ENCODE measurements at places on chromosomes 6 and 20. TPM values are rescaled to one million over a fixed set of nuclear protein-coding genes. Genes with fewer than 3 reads are reported as not detected.

PEDS1 gene
- 24.5 TPM for total RNA-seq

ATP9A gene
- total RNA-seq = 28.1 TPM

RCAN2 gene
- 6.6 TPM for total RNA-seq

DNA sequence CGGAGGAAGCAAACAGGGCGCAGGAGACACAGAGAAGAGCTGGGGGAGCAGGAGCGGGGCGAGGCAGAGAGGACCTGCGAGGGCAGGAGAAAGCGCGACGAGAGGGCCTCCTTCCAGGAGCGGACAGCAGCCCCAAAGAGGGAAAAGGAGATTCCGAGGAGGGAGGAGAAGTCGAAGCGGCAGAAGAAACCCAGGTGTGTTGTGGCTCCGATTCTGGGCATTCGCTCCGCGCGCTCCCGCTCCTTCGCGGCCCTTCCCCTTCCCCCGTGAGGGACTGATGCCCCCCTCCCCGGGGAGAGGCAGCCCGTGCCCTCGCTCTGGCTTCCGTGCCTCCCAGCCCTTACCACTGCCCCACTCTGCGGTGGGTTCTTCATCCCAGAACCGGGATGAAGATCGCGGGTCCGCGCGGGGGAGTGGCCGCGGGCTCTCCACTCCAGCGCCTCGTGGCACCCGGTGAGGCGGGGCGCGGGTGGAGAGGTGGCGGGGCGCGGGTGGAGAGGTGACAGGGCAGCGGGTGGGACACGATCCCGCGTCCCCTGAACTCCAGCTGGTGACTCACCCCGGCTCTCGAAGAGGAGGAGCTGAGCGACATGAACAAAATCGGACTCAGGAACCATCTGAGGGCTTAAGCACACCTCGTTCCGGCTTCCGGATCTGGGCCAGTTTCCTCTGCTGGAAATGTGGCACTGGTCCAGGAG lies 22.4 kb downstream of the TMC2 start:
- DNase-seq = peak; percentile 8

CST7 gene
- total RNA-seq = not detected

SIRPD gene
- total RNA-seq = not detected

FLOT1 gene
- 93.5 TPM for total RNA-seq

DNA sequence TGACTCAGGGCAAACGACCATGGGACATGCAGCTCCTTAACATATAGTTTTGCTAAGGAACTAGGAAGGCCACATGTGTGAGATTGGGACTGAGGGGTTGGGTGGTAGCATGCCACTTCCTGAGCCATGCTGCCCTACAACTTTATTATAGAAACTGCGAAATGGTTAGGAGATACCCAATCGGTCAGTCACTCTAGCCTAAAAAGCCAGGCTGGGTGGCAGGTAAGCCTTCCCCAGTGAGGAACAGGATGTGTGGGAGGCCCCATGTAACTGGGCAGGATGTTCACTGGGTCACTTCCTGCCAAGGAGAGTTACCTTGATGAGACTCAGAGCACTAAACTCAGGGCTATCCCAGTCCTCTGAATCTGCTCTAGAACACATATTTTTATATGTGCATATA lies 123.5 kb downstream of the MAP3K7 start:
- no peak for DNase-seq

GRCh38 chr6:804771-805170 lies 111.8 kb upstream of the EXOC2 start:
- no peak for DNase-seq

PTCRA gene
- not detected for total RNA-seq

DNA sequence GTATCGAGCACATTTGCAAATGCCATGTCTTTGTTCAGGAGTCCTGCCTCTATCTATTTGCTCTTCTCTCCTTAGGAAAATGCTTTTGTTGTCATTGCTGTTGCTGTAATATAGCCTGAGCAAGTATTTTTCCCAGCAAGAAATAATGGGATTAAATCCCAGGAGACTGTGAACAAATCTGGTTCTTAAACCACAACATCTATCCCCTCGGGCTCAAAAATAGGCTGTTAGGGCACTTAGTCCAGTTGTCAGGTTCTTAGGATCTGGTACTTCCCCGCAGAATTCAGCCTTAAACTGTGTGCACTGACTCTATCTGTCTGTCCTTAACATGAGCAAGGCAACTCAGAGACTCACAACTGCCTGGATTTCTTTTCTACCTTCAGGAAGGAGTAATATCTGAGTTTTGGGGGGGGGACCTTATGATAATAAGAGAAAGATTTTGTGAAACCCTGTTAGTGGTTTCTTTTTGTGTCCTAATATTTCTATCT lies 437.5 kb downstream of the HTR1B start:
- DNase-seq = no peak

DNA sequence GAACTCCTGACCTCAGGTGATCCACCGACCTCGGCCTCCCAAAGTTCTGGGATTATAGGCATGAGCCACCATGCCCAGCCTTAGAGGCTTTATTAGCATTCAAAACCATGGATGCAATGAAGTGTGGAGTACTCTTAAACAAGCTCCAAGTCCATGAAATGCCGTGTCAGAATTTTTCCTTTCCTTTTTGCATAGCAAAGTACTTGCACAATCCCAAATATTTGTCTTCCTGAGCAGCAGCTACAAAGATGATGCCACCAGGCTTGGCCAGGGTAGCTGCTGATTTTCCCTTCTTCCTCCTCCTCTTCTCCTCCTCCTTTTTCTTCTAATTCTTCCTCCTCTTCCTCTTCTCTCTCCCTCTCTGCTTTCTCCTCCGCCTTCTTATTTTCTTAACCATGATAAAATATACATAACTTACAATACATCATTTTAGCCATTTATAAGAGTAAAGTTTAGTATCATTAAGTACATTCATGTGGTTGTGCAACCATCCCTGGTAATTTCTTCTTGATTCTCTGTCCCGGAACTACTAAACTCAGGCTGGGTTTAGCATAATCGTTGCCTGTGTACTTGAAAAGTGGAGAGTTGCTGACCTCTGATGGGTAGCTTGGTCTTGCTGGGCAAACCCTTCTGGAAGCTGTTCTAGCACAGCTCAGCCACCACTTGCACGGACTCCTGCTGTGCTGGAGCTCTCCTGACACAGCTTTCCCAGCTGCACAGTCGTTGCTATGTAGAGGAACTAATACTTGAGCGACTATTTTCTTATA lies 20.3 kb downstream of the MUCL3 start:
- no peak for DNase-seq

DNA sequence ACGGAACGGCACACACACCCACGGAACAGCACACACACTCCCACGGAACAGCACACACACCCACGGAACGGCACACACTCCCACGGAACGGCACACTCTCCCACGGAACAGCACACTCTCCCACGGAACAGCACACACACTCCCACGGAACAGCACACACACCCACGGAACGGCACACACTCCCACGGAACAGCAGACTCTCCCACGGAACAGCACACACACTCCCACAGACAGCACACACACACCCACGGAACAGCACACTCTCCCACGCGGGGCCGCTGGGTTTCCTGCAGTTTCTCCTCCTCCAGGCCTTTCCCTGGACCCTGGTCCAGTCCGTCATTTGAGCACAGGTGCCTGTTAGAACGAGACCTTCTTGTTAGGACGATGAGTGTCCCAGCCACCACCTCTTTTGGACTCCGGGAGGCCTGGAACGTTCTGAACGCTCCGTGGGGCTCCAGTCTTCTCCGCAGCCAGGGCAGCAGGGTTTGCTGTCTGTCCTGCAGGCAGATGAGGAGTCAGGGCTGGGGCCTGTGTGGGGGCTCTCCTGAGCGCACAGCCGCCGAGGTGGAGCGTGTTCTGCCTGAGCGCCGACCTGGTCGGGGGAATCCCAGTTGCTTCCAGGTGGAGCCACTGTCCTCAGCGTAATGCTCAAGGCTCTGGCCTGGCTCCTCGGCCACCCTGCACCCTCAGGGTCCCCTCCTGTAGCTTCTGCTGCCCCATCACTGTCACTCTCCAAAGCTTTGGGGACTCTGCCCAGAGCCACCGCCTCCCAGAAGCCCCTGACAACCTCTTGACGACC lies 17.6 kb upstream of the TNFRSF6B start:
- DNase-seq = no peak

GRCh38 chr6:107337191-107337741 lies 122.1 kb downstream of the PDSS2 start:
- no peak for DNase-seq

DNA sequence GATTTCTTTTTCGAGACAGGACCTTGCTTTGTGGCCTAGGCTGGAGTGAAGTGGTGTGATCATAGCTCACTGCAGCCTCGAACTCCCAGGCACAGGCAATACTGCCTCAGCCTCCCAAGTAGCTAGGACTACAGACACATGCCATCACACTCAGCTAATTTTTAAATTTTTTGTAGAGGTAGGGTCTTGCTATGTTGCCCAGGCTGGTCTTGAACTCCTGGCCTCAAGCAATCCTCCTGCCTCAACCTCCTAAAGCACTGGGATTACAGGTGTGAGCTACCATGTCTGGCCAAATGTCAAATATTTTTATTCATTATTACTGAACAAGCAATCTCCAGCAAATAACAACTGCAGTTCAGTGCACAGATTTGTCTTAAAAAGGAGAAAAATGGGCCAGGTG lies 131.7 kb upstream of the IFNGR1 start:
- DNase-seq = no peak

DNA sequence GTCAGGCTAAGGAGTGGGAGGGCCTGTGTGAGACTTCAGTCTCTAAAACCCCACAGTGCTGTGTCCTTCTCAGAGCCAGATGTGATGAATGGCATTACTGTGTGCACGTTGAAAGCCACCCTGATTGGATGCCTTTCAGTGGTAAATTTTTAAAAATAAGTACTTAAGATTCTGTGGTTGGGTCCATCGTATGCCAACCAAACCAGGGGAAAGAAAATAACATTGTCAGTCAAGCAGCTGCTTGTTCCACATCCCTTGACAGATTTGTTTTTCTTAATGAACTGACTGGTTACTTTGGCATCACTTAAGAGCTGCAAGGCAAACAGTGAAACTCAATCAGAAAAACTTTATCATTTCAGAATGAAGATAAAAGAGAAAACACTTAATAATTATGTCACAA lies 334.0 kb upstream of the NT5E start:
- DNase-seq = no peak

GRCh38 chr6:163726037-163726695 lies 311.6 kb downstream of the QKI start:
- DNase-seq = no peak

DNA sequence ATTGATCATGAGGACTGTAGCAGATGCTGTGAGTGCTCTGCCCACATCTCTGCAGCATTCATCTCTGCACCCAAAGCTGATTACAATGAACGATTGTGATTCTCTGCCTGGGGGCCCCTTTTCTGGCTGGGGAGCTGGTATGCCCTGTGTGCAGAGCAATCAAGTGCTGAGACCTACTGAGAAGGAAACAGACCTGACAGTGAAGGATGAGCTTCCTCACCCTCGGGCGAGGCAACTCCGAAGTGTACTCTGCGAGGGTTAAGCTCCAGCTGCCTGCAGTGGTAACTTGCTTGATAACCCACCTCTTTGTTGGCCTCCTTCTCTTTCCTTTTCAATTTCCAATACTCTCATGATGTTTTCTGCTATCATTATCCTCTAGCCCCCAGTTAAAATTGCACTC lies 289.7 kb upstream of the RNF24 start:
- no peak for DNase-seq

DNA sequence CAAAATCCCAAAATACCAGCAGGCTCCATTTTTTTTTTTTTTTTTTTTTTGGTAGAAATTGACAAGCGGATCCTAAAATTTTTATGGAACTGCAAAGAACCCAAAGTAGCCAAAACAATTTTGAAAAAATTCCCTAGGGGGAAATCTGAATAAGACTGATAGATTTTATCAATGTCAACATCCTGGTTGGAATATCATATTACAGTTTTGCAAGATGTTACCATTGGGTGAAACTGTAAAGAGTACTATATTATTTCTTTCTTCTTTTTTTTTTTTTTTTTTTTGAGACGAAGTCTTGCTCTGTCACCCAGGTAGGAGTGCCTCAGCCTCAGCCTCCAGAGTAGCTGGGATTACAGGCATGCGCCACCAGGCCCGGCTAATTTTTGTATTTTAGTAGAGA lies 29.4 kb upstream of the BEND3 start:
- DNase-seq = no peak

GRCh38 chr20:46808565-46808964 lies 86.1 kb upstream of the EYA2 start:
- no peak for DNase-seq

DNA sequence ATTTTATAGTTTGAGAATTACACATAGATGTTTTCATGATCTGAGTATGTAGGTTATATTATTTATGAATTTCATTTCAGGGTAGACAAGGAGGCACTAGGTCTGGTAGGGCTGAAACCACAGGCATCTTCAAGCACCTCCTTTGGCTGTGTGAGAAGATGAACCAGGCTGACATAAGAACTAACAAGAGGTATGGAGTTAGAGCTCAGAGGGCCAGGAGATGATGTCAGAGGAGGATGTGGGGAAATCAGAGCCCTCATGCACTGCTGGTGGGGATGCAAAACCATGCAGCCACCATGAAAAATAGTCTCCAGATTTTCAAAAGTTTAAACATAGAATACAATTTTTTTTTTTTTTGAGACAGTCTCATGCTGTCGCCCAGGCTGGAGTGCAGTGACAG lies 13.6 kb upstream of the RIPOR3 start:
- DNase-seq = no peak

Measured in hepatocyte (in vitro differentiated cells).